ENCODE measurements at places on chromosomes 6 and 20.

GRCh38 chr6:16007146-16007545 lies 121.7 kb upstream of the MYLIP start:
- no peak for DNase-seq

- no peak for DNase-seq
Observed at GRCh38 chr6:159535656-159536350, 157.2 kb downstream of the SOD2 start.

DNA sequence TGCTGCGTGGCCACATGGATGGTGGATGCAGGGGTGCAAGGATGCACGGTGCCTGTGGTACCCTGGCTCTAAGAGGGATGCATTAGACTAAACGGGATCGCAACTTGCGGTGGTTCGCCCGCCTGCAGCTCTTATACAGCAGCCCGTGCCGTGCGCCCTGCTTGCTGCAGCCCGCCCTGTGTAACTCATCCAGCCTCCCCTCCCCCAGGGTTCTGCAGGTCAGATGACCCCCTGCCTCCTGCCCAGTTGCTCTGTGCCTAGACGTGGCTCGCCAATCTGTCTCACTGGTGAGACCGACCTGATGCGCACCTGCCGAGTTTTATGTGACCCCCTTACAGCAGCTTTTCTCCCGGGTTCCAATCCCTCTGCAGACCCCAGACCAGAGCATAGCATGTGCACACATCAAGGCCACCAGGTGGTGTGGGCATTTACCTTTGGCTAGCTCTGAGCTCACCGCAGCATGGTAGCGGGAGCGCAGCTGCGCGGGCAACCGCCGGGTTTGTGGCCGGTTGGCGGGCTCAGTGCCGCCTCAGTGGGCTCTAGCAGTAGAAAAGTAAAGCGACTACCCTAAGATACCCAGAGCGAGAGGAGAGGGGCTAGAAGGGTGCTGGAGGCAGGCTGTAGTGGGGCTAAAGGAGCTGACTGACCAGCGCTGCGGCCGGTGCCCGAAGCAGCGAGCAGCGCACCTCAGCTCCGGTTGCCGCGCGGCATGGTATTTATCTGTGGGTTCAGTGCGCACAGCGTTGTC lies 693 bp upstream of the GNAS-AS1 start:
- DNase-seq, result no peak

DNA sequence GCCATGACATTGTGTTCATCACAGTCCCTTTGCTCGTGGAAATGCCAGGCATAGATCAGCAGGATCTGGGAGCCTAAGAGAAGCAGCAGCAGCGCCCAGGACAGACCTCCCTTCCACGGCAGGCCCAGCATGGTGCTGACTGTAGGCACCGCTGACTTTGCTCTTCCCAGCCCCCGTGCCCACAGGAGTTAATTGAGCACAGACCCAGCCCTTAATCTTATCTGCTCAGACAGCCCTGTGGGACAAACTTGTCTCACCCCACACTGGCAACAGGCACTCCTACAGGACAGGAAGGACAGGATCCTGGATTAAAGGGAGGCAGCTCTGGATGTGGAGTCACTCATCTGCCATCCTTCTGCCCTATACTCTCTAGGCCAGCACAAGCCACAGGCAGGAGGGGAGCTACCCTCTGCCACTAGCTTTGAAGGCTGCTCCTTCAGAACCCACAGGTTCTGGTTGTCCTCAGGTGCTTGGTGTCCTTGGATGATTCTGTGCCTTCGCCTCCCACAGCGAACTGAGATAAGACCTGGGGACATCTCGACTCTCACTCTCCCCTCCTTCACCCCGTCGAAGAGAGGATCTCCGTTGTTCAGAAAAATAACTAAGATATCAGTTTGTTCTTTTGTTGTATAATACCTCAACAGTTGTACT lies at the start of gene CST9L:
Gene CST9L, minus strand, starts transcription at position 165 of the 651 bp plus-strand sequence. Its CDS starts 34 bp downstream, at position 131.
- DNase-seq, result no peak

GRCh38 chr6:11989386-11989785 lies 22.7 kb upstream of the HIVEP1 start:
- DNase-seq, result no peak

DNA sequence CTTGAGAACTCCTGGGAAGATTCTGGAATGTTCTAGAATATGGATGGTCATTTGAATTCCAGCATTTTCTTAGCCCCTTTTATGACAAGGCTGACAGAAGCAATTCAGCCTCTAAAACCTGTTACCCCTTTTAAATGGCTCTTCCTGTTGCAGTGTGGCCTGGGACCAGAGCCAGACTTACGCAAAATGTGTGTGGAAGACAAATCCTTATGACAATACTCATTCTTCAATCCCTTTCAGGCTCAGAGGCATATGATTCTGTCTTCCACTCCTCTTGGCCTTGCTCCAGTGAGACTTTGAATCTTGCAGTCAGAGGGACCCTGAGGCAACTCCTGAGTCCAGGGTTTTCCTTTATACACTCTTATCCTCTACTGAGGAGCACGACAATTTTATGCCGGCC lies 287.0 kb downstream of the CLIC5 start:
- DNase-seq, result no peak

DNA sequence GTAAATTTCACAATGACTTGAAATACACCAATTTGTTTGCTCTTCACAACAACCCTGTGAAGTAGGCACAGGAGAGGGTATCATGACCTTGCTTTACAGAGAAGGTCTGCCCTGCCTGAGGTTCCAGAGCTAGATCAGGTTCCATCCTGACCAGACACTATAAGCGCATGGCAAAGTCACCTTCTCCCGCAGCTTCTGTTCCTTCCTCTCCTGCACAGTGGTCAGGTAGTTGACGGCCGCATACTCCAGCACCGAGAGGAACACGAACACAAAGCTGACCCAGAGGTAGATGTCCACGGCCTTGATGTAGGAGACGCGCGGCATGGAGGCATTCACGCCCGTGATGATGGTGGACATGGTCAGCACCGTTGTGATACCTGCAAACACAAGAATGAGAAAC lies 34.3 kb downstream of the PM20D2 start:
- no peak for DNase-seq

DNA sequence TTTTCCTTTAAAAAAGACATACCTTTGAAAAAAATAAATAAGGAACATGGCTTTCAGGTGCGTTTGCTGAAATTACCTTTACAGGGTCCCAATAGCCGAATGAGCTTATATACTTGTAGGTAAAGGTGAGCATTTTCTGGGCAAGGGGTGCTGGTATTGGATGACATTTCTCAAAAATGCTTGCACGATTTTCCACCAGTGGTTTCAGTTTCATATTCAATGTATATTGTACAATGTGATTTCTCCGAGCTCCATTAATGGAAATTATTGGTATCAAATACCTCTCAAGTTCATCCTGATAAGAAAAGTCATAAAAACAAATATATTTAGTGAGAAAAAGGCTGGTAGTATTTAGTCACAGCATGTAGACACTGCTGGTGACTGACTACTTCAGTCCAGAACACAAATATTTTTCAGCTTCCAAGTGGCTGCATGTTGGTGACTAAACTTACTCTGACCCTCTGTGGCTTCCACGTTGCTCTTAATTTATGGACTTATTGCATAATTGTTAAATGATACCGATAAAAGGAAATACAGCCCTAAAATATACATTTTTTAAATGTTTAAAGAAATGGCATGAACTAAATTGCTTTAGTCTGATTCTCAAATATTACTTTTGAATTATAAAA lies 32.9 kb upstream of the ZBTB24 start:
- DNase-seq, result no peak

- no peak for DNase-seq
Observed at GRCh38 chr20:4795394-4795793, 73.7 kb downstream of the PRND start.

GRCh38 chr6:318243-318890 lies 26.1 kb downstream of the DUSP22 start:
- DNase-seq, result no peak

DNA sequence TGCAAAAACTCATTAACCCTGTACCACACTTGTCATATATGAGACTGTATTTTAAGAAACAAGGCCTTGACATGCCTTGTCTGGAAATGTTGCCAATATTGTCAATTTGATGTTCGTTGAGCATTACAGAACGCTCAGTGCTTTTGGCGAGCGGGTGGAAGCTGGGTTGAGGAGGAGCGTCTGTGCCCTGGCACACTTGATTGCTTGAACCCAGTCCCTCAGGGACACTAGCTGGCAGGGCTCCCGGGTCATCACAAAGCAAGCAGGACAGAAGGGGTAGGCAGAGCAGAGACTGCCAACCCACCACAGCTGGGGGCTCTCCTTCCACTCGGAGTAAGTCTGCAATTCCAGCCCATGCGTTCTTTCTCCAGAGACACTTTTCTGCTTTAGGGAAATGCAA lies 286.3 kb downstream of the KHDC1L start:
- no peak for DNase-seq

DNA sequence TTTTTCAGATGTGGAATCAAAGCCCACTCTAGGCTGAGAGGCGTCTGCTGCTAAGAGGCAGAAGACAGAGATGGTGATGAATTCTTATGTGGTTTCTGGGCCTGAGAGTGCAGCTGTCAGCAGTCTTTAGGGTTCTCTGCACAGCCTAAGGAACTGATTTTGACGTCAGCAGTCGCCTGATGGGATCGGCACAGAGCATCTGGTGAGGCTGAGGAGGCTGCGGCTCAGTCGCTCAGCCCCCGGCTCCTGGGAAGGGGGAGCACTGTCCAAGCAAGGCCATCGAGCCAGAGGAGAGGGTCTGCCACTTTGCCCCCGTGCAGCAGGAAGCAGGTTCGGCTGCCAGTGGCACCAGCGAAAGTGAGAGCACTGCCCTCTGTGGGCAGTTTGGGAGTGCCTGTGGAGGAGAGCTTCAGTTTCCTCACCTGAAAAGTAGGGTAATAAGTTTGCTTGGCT lies 92.5 kb downstream of the TCP11 start:
- DNase-seq, result no peak

- DNase-seq, result no peak
Observed at GRCh38 chr6:88763160-88763559, 200.3 kb downstream of the RNGTT start.

- DNase-seq, result no peak
Observed at GRCh38 chr20:52004018-52004417, 187.6 kb downstream of the ZFP64 start.

GRCh38 chr20:54062812-54063280 lies 7.5 kb downstream of the BCAS1 start:
- no peak for DNase-seq

GRCh38 chr6:100801036-100801435 lies 80.1 kb downstream of the ASCC3 start:
- no peak for DNase-seq

GRCh38 chr20:46770330-46771194 lies 61.1 kb downstream of the SLC2A10 start:
- DNase-seq, result no peak

DNA sequence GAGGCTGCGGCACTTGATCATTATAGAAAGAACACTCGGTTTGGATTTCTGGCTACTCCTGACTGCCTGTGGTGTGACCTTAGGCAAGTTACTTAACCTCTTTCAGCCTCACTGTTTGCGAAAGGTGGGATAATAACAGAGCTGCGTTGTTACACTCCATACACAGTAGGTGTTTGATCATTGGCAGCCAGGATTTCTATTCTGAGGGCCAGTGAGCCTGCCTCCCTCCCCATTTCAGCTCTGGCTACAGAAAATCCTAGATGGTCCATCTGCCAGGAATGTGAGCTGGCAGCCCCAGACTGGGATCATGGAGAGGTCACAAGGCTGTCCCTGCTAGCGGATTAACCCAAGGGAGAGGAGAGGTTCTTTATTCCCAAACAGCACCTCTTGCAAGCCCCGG lies 2.7 kb downstream of the KCNB1 start:
- no peak for DNase-seq

DNA sequence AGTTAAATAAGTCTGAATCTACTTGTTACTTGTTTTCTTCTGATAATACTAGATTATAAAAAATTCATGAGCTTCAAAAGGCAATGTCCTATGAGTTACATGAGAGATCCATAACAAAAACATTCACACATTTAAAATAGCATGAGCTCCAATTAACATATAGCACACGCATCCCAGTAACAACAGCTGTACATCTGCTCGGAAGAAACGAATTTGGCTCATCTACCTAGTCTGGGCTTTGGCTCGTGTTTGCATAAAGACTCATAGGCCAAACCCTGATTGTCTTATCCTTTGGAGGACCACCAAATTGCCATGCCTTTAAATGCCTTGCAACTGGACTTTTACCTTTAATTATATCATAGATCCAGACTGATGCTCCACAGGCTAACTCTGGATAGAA lies 259.7 kb upstream of the CHD6 start:
- DNase-seq, result no peak

DNA sequence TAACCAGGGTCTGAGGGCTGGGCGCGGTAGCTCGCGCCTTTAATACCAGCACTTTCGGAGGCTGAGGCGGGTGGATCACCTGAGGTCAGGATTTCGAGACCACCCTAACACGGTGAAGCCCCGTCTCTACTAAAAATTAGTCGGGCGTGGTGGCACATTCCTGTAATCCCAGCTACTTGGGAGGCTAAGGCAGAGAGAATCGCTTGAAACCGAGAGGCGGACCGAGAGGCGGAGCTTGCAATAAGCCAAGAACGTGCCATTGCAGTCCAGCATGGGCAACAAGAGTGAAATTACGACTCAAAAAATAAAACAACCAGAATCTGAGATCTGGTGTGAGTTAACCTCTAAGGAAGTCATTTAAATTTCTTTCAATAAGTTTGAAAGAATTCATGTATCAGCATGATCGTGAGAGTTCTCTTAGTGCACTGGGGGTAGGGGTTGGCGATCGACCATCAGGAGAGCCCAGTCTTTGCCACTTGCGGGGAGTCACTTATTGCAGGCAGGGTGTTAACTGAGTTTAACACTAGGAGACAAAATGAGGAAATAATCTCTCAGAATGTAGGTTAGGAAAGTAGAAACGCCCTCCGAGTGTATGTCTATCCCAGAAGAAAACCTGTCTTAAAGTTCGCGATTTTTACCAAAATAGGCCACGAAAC lies 206.5 kb upstream of the ZNF184 start:
- no peak for DNase-seq

- DNase-seq, result no peak
Observed at GRCh38 chr6:141326426-141326825, 806.3 kb upstream of the GJE1 start.

GRCh38 chr20:23515250-23515939 lies 24.5 kb downstream of the CST8 start:
- no peak for DNase-seq

DNA sequence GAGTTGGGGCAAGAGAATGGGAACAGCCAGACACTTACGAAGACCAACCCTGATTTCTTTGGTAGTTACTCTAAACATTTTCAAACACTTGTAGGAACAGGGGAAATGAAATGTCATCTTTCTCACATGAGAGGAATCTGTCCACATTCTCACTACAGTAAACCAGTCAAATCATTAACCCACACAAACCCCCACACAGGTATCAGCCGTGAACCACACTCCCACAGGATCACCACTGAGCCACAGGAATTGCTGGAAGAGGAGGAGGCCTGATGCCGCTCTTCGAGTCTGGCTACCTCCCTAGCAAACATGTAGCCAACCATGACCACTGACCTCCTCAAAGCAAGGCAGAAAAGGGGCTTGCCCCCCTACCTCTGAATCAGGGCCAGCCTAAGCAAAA lies 6.9 kb upstream of the RSPO3 start:
- no peak for DNase-seq

GRCh38 chr6:149499066-149499465 lies 14.3 kb upstream of the ZC3H12D start:
- DNase-seq, result no peak

DNA sequence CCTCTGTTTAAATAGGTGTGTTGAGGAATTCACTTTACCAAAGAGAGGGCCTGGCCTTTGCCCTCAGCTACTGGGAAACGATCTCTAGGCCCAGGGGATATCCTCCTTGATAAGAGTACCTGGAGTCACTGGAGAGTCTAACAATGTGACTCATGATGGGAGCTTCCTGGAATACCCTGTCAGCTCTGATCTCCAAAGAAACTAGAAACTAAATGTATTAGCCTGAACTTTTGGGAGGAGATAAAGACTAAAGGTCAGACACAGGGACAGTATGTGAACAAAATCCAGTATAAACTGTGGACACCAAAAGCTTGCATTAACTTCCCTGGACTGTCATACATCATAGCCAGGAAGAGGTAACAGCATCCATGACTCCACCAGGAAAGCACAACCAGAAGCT lies 148.5 kb downstream of the RNGTT start:
- no peak for DNase-seq

All from cortex of kidney (tissue), 1 donor.